ENCODE measurements at places on chromosomes 2 and 18. TPM values are rescaled to one million over a fixed set of nuclear protein-coding genes. Genes with fewer than 3 reads are reported as not detected.

DNA sequence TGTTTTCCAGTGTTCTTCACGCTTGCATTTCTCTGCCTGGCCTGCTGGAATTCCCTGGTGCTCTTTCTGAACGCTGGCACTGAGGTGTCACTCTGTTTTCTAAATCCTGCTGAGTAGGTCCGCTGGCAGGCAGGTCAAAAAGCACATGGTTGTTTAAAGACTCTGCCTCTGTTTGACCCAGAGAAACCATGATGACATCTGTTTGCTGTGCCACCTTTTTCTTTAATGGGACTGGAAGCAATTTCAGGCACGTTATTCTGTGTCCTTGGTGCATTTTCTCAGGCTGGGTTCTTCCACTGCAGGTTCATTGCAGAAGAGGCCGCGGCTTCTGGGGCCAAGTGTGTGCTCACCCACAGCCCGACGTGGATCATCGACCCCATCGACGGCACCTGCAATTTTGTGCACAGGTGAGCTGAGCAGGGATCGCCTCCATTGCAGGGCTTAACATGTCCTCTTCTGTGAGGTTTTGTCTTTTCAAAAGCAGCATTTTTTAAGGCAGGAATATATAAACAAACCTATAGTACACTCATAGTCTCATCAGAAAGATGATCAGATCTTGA is 28.4 kb downstream of the IMPA2 start:
- no peak for DNase-seq
- H3K36me3 ChIP-seq: peaks cover 38% of the 10 kb centered on the region
- no peak overlapping the region for H3K4me3 ChIP-seq
- no peaks in the 10 kb centered on the region for H3K4me1 ChIP-seq

GRCh38 chr2:124081154-124081716 is 56.1 kb downstream of the CNTNAP5 start:
- no peak overlapping the region for H3K4me3 ChIP-seq
- DNase-seq: no peak
- no peak overlapping the region for H3K27ac ChIP-seq
- H3K4me1 ChIP-seq: no peaks in the 10 kb centered on the region

GRCh38 chr2:233418761-233419546 is 64.7 kb downstream of the DGKD start:
- H3K27me3 ChIP-seq: no peaks in the 10 kb centered on the region
- no peak overlapping the region for H3K4me3 ChIP-seq
- no peak overlapping the region for H3K27ac ChIP-seq
- no peaks in the 10 kb centered on the region for H3K36me3 ChIP-seq
- H3K4me1 ChIP-seq: peaks cover 11% of the 10 kb centered on the region

DNA sequence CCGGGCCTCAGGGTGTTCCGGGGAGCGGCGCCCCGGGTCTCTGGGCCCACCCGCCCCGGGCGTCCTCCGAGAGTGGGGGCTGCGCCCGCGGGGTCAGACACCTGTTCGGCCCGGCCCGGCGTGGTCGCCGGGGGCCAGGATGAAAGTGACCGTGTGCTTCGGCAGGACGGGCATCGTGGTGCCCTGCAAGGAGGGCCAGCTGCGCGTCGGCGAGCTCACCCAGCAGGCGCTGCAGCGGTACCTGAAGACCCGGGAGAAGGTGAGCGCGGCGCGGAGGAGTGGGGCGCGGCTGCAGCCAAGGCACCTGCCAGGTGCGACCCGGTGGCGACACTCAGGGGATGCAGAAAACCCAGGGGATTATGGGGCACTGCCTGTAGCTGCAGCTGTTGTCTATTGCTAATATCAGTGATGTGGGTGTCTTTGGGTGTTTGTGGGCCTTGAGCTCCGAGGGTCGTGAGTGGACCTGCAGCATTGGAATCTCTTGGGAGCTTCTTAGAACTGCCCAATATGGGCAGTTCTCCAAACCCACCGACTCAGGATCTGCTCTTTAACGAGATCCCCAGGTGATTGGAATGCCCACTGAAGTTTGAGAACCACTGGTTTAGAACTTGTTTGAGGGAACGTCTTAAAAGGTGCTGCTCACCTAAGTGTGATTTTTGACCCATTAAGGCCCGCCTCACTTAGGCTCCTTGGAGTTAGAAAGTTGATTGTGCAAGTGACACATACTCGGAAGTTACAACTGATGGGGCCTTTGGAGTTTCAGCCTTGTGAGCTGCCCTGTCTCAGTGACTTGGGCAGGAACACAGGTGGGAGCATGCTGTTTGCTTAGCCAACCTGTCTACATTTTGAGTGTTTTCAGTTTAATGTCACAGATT is 823 bp downstream of the PARD3B start:
- no peak for DNase-seq
- no peak overlapping the region for H3K27ac ChIP-seq
- H3K36me3 ChIP-seq: no peaks in the 10 kb centered on the region
- H3K27me3 ChIP-seq: peaks cover 18% of the 10 kb centered on the region

DNA sequence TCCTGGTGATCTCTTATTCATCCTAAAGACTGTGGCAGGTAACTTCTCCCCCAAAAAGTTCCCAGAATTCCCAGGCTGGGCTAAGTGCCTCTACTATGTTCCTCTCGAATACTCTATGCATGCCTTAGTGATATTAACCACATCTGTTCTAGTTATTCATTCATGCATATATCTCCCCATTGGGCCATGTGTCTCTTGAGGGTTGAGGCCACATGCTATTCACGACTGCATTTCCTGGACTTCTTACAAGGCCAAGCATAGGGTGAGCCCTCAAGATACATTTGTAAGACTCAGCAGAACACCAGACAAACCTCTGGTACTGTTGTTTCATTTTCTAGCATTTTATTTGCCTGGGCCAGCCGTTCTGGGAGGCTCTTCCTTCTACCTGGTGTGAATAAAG is 117.0 kb downstream of the EN1 start:
- no peaks in the 10 kb centered on the region for H3K36me3 ChIP-seq
- H3K27me3 ChIP-seq: no peaks in the 10 kb centered on the region
- no peaks in the 10 kb centered on the region for H3K4me1 ChIP-seq
- no peak overlapping the region for H3K27ac ChIP-seq
- DNase-seq: no peak

CYTIP gene
- total RNA-seq: 0.23 TPM

RRM2 gene
- 215 TPM for total RNA-seq

Measured in H1 (cell line).